ENCODE measurements at places on chromosomes 7 and 10.

DNA sequence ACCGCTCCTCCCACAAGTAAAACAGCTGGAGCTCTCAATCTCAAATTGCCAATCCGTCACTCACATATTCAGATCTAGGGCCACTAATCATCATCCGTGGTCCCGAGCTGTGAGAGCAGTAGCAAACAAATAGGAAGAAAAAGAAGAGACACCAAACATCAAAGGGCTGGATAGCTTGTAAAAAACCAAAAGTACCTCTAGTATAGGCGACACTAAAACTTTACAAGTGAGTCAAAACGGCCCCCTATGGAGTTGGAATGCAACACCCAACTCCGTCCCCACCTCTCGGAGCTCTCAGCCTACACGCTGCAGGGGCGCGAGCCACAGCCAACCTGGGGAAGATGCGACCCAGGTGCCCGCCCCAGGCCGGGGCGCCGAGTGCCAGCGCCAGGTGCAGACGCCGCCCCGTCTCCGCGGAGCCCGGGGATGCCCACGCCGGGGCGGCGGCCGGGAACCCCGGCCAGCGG is 581 bp downstream of the FAM3C start:
- no peak for DNase-seq

GRCh38 chr10:131689016-131689415 is 211.8 kb upstream of the PPP2R2D start:
- no peak for DNase-seq

DNA sequence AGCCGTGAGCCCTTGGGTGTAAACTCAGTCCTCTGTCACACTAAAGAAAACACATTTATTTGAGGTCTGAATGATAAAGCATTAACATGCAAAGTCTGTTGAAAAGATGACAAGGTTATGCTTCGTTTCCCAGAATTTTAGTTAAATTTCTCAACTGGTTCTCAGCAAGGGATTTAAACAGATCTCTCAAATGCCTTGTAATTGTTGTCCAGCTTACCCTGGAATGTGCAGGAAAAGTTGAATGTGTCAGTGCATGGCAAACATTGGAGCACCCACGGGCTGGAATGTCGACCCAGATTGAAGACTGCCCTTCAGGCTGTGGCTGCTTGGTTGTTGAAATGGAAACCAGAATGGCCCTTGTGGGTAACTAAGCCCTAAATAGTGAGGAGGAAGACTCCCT is 191.8 kb downstream of the TRIL start:
- DNase-seq, result no peak

GRCh38 chr7:2873146-2873545 is 29.0 kb upstream of the GNA12 start:
- no peak for DNase-seq

GRCh38 chr7:95430864-95431263 is 4.0 kb downstream of the PON2 start:
- no peak for DNase-seq

DNA sequence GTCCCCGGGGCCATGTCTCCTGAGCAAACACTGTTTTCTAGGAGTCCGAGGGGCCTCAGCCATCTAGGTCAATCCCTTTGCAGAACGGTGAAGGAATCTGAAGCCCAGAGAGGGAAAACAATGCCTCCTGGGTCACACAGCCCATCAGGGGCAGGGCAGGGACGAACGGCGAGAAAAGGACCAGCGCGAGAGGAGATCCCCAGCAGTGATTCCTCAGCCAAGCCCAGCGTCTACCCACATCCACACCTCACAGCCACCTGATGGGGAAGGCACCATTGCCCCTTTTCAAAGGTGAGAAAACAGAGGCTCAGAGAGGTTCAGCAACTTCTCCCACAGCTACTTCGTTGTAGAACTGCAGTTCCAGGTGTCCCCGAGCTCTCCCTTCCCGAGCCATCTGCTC is 17.9 kb upstream of the PSMG3 start:
- no peak for DNase-seq
